Left cardiac atrium (tissue), 4 donors: ENCODE measurements at places on chromosomes 6 and 20. TPM values are rescaled to one million over a fixed set of nuclear protein-coding genes. Genes with fewer than 3 reads are reported as not detected.
A peak's percentile ranks its signal among the peaks of the same experiment; 100 is the strongest.

Gene LAMA5
- total RNA-seq, result 113 TPM

Gene WFDC10B
- total RNA-seq, result not detected

DNA sequence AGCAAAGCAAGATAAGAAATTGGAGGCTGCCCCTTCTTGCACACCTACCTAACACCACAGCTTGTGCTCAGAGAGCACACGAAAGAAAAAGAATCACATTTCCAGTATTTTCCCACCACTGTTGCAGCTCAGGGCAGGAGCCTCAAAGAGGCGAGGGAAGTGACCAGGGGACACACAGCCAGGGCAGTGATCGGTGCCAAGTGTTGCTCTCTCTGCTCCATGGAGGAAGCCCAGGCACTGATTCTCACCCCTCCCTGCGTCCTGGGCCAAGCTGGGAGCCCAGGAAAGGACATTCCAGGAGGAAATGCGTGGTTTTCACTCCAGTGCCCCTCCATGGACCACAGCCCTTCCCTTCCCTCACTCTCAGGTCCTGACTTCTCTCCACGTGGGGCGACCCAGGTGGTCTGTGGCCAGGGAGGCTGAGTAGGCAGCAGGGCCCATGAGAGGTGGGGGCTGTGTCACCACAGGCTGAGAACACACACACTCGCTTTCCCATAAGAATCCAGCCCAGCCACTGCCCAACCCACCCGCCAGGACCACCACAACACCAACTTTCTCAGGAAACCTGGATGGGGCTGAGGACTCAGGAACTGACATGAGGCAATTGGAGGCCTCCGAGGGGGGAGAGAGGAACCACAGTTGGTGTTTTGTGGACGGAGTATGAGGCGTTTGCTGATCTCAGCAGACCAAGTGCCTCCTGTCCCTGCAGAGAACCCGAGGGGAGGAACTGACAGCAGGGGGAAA, 81.7 kb upstream of the MAFB start:
- DNase-seq, result peak; percentile 48

DNA sequence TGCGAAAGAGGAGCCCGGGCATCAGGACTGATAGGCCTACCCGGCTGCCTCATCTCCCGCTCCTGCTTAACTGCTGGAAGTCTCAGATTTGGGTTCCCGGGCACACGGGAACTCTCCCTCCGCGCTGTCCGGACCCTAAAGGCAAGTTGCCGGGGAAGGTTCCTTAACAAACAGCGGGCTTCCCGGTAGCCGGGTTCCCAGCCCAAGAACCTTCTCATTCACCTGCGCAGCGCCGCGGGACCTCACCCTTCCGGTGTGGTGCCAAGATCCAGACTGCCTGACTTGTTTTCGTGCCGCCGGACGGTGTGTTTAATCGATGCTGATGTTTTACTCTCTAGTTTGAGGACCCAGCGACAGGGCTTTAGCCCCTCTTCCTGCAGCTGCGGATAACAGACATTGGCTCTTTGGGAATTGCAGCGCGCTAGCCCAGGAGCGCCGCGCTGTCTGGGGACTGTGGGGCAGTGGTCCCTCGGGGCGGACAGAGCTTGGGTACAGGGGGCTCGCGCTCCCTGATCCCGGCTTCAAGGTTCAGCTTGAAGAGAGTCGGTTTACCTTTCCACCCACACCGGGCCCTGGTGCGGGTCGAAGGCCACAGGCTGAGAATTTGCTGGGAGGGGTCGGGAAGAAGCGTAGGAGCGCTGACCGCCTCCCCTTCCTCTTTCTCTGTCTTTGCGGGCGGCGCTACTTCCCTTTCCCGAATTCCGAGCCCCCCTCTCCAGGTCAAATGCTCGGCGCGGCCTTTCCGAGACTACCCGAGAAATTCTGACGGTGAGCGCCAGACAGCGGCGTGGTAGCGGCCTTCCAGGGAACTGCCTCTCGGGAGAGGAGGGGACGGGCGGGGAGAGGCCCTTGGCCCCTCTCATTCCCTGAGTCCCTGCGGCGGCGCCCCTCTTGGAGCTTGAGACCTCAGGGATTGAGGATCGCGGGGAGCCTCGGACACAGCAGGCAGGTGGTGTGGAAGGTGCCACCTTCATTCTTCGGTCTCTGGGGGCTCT, 17.2 kb downstream of the ABT1 start:
- peak; percentile 25 for DNase-seq

GRCh38 chr6:139762587-139763031, 388.2 kb upstream of the CITED2 start:
- no peak for DNase-seq

- DNase-seq, result no peak
These were observed 98.5 kb downstream of the INSM1 start for GRCh38 chr20:20466341-20466879.

GRCh38 chr6:140641412-140641811, 1267.0 kb upstream of the CITED2 start:
- DNase-seq, result no peak

- DNase-seq, result no peak
These were observed 276.0 kb downstream of the TFAP2A start for GRCh38 chr6:10138917-10139316.

- DNase-seq, result no peak
These were observed 46.3 kb downstream of the SYCP2L start for GRCh38 chr6:10933126-10933525.

GRCh38 chr6:133512410-133513016, 271.4 kb downstream of the EYA4 start:
- peak; percentile 37 for DNase-seq
